ENCODE measurements at places on chromosomes 13 and 19. TPM values are rescaled to one million over a fixed set of nuclear protein-coding genes. Genes with fewer than 3 reads are reported as not detected.

The B3GNT3 gene
- not detected for total RNA-seq

The FTL gene
- total RNA-seq, result 1,370 TPM

The CGB7 gene
- not detected for total RNA-seq

The BRME1 gene
- total RNA-seq, result 3.7 TPM

The SHANK1 gene
- total RNA-seq, result 0.26 TPM

GRCh38 chr19:49468199-49468598 lies 5.8 kb upstream of the FLT3LG start:
- H3K4me1 ChIP-seq, result peaks cover 14% of the 10 kb centered on the region
- no peak for DNase-seq
- H3K4me3 ChIP-seq, result no peak overlapping the region
- H3K36me3 ChIP-seq, result peaks cover 17% of the 10 kb centered on the region

DNA sequence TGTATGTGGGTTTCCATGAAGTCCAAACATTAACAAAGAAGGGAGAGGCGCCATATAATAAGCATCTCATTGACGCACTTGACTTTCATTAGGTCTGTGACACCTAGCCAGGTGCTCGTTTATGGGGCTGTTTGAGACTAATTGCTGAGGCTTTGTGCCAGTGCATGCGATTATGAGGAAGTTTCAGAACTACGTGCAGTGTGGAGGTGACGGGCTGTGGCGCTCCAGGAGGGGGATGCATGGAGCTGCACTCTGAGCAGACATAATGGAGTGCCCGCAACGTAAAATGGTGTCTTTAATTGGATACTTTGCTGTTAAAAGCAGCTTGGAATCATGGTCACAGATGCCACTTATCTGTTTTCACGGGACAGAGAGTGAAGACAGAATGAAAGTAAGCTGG lies 223.2 kb downstream of the FGF9 start:
- H3K27me3 ChIP-seq, result no peaks in the 10 kb centered on the region
- DNase-seq, result no peak
- H3K36me3 ChIP-seq, result no peaks in the 10 kb centered on the region
- H3K4me1 ChIP-seq, result peaks cover 4% of the 10 kb centered on the region

DNA sequence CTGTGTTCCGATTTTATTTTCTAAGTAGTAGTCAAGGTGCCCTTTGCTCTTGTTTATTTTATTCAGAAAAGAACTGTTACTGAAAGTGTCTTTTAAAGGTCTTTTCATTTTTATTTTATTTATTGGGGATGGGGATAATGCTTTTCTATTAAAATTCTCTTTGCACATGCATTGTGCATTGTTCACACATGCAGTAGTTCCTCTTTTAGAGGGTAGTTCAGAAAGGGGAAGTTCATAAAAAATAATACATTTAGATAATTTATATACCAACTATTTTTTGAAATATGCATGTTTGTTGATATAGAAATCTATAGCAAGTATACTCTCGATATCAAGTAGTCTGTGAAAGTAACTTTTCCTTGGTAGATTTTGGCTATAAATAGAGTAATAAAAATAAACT lies 3.5 kb downstream of the GPC5 start:
- no peak overlapping the region for H3K4me3 ChIP-seq
- no peak for DNase-seq
- peaks cover 10% of the 10 kb centered on the region for H3K27me3 ChIP-seq
- peaks cover 11% of the 10 kb centered on the region for H3K4me1 ChIP-seq
- peaks cover 5% of the 10 kb centered on the region for H3K36me3 ChIP-seq

DNA sequence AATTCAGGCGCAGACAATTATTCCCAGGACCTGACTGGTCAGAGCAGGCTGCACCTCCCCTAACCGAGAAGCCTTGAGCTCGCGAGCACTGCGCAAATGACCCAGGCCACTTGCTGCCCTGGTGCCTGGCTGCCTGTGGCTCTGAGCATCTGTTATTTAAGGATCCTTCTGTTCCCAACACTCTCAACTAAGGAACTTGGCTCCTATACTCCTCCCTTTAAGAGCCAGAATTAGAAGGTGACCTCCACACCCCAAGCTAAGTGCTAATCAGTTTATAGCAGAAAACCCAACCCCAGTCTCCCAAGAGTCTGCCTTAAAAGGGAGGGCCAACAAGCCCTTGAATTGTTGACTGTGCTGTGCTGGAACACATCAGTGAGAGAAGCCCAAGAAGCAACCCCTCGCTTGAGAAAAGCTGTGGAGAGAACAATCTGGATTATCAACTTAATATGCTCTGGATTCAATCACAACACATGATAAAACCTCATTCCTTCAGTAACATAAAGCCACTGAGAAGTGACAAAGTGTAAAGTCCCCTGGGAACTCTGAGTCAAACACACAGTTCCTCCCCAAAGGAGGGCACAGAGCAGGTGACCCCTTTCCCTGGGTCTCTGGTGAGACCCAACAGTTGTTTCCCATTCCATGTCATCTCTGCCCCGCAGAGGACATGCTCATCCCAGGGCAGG lies 14.6 kb downstream of the AKAP8L start:
- H3K36me3 ChIP-seq, result no peaks in the 10 kb centered on the region
- H3K4me1 ChIP-seq, result peaks cover 46% of the 10 kb centered on the region
- peak overlapping the region; percentile 90 for H3K27ac ChIP-seq
- H3K4me3 ChIP-seq, result peak overlapping the region; percentile 16
- no peak for DNase-seq

DNA sequence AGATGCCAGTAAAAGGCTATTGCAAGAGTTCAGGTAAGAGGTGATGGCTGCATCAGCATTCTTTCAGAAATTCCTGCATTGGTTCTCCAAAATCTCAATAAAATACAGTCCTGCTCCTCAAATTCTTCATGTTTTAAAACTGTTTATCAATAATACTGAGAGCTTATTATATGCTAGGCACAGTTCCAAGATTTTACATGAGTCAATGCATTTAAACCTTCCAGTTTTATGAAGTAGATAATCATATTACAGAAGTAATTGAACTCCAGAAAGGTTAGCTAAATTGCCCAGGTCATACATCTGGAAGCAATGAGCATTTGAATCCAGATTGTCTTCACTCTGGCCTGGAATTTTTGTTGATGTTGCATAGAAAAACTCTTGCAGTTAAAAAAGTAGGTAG lies 282.9 kb upstream of the SLITRK6 start:
- H3K27ac ChIP-seq, result no peak overlapping the region
- no peaks in the 10 kb centered on the region for H3K4me1 ChIP-seq
- no peaks in the 10 kb centered on the region for H3K36me3 ChIP-seq
- H3K4me3 ChIP-seq, result no peak overlapping the region
- no peaks in the 10 kb centered on the region for H3K27me3 ChIP-seq

DNA sequence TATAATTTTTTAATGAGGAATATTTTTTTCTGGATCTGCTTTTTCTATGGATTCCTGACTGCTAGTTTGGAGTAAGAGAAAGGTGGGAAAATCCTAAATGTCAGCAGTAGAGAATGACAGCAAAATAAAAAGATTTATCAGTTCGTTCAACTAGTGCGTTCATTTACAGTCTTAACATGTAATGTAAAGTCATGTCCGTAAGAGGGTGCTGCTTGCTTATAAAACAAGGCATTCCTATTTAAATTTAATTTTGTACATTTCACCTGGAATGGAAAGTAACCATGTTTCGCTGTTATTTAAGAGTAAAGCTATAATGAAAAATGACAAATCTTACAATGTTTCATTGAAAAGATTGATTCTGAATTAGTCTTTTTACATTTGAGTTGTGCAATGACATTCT lies 76.6 kb downstream of the ZMYM2 start:
- DNase-seq, result no peak
- no peak overlapping the region for H3K4me3 ChIP-seq
- no peaks in the 10 kb centered on the region for H3K27me3 ChIP-seq
- H3K4me1 ChIP-seq, result peaks cover 23% of the 10 kb centered on the region
- peaks cover 58% of the 10 kb centered on the region for H3K36me3 ChIP-seq

DNA sequence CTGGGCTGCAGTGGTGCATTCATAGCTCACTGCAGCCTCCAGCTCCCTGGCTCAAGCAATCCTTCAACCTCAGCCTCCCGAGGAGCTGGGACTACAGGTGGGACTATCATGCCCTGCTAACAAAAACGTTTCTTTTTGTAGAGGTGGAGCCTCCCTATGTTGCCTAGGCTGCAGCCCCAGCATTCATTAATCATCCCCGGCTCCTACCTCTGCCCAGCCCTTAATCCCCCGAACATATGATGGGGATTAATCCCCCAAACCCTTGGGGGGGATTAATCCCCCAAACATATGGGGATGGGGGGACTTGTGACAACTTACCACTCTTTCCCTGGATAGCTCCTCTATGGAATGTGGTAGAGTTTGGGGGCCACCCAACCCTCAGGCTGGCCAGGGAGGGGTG lies 45.9 kb downstream of the SUGP2 start:
- H3K4me3 ChIP-seq, result no peak overlapping the region
- H3K27me3 ChIP-seq, result peaks cover 21% of the 10 kb centered on the region
- peaks cover 1% of the 10 kb centered on the region for H3K4me1 ChIP-seq
- H3K27ac ChIP-seq, result no peak overlapping the region
- H3K36me3 ChIP-seq, result peaks cover 17% of the 10 kb centered on the region
- no peak for DNase-seq

- no peak overlapping the region for H3K27ac ChIP-seq
- H3K4me1 ChIP-seq, result peaks cover 26% of the 10 kb centered on the region
- H3K4me3 ChIP-seq, result no peak overlapping the region
- H3K27me3 ChIP-seq, result no peaks in the 10 kb centered on the region
- peaks cover 13% of the 10 kb centered on the region for H3K36me3 ChIP-seq
Observed at GRCh38 chr19:37933937-37934358, 26.9 kb downstream of the SIPA1L3 start.

DNA sequence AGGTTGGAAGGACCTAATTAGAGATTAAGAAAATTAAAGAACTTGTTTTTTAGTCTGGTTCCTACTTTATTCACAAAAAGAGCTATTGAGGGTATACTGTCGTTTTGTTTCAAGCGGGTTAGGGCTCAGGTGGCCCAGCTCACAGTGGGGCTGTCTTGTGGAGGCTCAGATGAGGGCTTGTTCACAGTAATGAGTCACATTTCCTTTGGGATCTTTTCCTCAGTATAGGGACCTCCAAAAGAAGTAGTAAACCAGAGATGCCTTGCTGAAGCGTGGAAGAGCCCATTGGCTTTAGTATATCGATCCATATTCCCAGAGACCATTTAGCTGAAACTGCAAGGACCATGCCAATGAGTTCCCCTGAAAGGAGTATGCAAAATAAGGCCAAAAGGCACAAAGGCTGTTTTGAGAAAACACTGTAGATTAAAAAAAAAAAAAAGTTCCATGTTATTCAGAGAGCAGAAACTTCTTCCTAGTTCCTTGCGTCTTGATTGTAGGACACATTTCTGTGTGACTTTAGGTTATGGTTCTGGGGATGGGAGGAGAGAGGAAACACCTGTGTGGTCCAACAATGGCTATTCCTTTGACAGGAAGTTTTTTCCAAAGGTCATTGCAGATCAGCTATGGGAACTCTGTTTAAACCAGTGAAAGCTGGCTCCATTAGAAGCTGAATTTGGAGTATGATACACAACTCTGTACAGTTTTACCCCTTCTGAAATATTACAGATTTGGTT lies 32.8 kb upstream of the GPI start:
- H3K36me3 ChIP-seq, result peaks cover 79% of the 10 kb centered on the region
- H3K27me3 ChIP-seq, result no peaks in the 10 kb centered on the region
- H3K4me1 ChIP-seq, result peaks cover 6% of the 10 kb centered on the region
- no peak for DNase-seq

- H3K4me3 ChIP-seq, result peak overlapping the region; percentile 53
- H3K27ac ChIP-seq, result no peak overlapping the region
- DNase-seq, result no peak
- peaks cover 8% of the 10 kb centered on the region for H3K4me1 ChIP-seq
- H3K36me3 ChIP-seq, result no peaks in the 10 kb centered on the region
Observed at GRCh38 chr19:50428772-50429463, 3.8 kb upstream of the MYBPC2 start.

DNA sequence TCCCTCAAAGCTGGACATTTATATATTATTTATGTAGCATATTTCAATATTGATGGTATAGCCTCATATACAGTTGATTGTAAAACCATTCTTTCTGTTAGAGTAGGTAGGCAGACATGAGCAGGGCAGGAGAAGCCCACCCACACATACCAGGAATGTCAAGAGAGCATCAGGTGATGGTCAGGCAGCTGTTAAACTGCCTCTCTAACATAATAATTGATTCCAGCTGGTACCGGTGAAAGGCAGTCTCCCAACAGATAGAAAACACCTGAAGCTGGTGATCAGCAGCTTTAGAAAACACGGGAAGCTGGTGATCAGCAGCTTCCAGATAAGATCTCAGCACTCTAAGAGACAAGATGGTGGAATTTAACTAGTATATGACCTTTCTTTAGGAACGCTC lies 132.9 kb downstream of the SLITRK6 start:
- no peaks in the 10 kb centered on the region for H3K4me1 ChIP-seq
- no peak overlapping the region for H3K4me3 ChIP-seq
- DNase-seq, result no peak
- no peak overlapping the region for H3K27ac ChIP-seq
- H3K36me3 ChIP-seq, result no peaks in the 10 kb centered on the region

GRCh38 chr19:31616031-31616430 lies 266.8 kb upstream of the TSHZ3 start:
- peaks cover 5% of the 10 kb centered on the region for H3K27me3 ChIP-seq
- H3K27ac ChIP-seq, result no peak overlapping the region
- DNase-seq, result no peak
- no peak overlapping the region for H3K4me3 ChIP-seq

- peaks cover under 1% of the 10 kb centered on the region for H3K4me1 ChIP-seq
- H3K27me3 ChIP-seq, result no peaks in the 10 kb centered on the region
- no peak overlapping the region for H3K4me3 ChIP-seq
- peak overlapping the region; percentile 2 for H3K27ac ChIP-seq
Observed at GRCh38 chr13:41568972-41569351, 111.6 kb downstream of the RGCC start.

GRCh38 chr13:25733001-25733491 lies 318.8 kb downstream of the SHISA2 start:
- H3K4me1 ChIP-seq, result peaks cover 15% of the 10 kb centered on the region
- H3K27me3 ChIP-seq, result peaks cover 1% of the 10 kb centered on the region
- H3K36me3 ChIP-seq, result no peaks in the 10 kb centered on the region
- no peak overlapping the region for H3K4me3 ChIP-seq
- no peak for DNase-seq

GRCh38 chr13:23866420-23867026 lies 22.7 kb downstream of the MIPEP start:
- H3K36me3 ChIP-seq, result peaks cover 26% of the 10 kb centered on the region
- no peak for DNase-seq
- no peaks in the 10 kb centered on the region for H3K4me1 ChIP-seq
- H3K27ac ChIP-seq, result no peak overlapping the region
- no peaks in the 10 kb centered on the region for H3K27me3 ChIP-seq

- peaks cover 77% of the 10 kb centered on the region for H3K27me3 ChIP-seq
- no peak overlapping the region for H3K4me3 ChIP-seq
- H3K4me1 ChIP-seq, result peaks cover 5% of the 10 kb centered on the region
- no peaks in the 10 kb centered on the region for H3K36me3 ChIP-seq
Observed at GRCh38 chr13:27827646-27828045, 35.4 kb downstream of the GSX1 start.

- no peaks in the 10 kb centered on the region for H3K4me1 ChIP-seq
- no peaks in the 10 kb centered on the region for H3K36me3 ChIP-seq
- H3K27me3 ChIP-seq, result no peaks in the 10 kb centered on the region
- DNase-seq, result no peak
Observed at GRCh38 chr13:31767175-31767900, 28.0 kb downstream of the RXFP2 start.

- no peaks in the 10 kb centered on the region for H3K4me1 ChIP-seq
- H3K36me3 ChIP-seq, result no peaks in the 10 kb centered on the region
- H3K27me3 ChIP-seq, result peaks cover 54% of the 10 kb centered on the region
- no peak overlapping the region for H3K27ac ChIP-seq
- DNase-seq, result no peak
Observed at GRCh38 chr13:110398564-110399507, 91.8 kb downstream of the COL4A2 start.

- no peak overlapping the region for H3K27ac ChIP-seq
- H3K4me1 ChIP-seq, result peaks cover 17% of the 10 kb centered on the region
- no peak for DNase-seq
- H3K4me3 ChIP-seq, result no peak overlapping the region
- H3K36me3 ChIP-seq, result peaks cover 3% of the 10 kb centered on the region
Observed at GRCh38 chr19:46733690-46734292, 12.1 kb upstream of the FKRP start.

- no peak overlapping the region for H3K27ac ChIP-seq
- no peak overlapping the region for H3K4me3 ChIP-seq
- H3K4me1 ChIP-seq, result peaks cover 3% of the 10 kb centered on the region
- no peak for DNase-seq
Observed at GRCh38 chr13:111531505-111531904, 211.1 kb downstream of the TEX29 start.

Data from naive thymus-derived CD8-positive, alpha-beta T cell (primary cell).